Smooth muscle cell of trachea (primary cell): ENCODE measurements at places on chromosomes 2 and 18. TPM values are rescaled to one million over a fixed set of nuclear protein-coding genes. Genes with fewer than 3 reads are reported as not detected.

Gene MARCO
- total RNA-seq = not detected in 2 replicates

Gene CPLX4
- total RNA-seq = not detected in 2 replicates

Gene CNGA3
- total RNA-seq = under 0.01 and 0.17 TPM in 2 replicates

Gene MAP3K19
- not detected in 2 replicates for total RNA-seq

Gene LIMS2
- total RNA-seq = 0.44 and 2.3 TPM in 2 replicates

Gene PROM2
- total RNA-seq = 0.29 and 0.83 TPM in 2 replicates
